ENCODE measurements at places on chromosomes 7 and 10.

DNA sequence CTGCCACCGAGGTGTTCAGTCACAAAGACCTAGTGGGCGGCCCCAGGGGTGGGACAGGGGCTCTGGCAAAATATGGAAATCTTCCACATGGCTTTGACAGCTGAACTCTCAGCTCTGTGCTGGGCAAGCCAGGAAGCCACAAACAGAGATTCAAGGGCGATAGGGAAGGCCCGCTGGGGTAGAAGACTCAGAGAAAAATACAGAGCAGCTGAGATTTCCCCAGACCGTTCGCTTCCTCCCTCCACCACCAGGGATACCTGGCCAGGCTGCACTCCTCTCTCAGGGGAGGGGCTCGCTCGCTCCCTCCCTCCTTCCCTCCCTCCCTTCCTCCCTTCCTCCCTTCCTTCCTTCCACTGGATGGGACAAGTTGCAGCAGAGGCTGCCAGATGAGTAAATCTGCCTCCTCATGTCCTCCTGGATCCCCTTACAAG, 260.5 kb downstream of the PRPF18 start:
- no peak for DNase-seq

GRCh38 chr7:134619627-134620331, 26.9 kb upstream of the BPGM start:
- no peak for DNase-seq

GRCh38 chr7:44191171-44191570, 1.9 kb upstream of the GCK start:
- no peak for DNase-seq

DNA sequence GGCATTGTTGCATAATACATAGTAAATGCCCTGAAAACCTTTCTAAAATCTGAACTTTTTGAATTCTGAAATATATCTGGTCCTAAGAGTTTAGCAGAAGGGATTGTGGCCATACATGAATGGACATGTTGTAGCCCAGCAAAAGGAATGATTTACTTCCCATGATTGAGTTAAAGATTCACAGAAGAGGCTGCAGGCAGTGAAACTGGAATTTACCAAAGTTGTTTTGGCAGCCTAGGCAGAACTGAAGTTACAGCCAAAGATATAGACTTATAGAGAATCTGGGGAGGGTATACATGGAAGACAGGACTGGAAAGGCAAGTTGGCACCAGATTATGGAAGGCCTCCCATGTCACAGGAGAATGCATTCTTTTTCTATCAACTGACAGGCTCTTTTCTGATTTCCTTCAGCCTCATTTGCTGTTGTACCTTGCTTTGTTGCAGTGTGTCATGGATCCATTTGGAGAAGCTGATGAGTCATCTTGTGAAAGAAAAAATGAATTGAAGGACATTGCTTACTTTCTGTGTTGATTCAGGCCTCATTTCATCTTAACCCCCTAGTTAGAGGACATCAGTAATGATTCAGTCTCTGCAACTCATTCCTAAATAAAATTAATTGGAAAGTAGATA, 356.2 kb upstream of the LRGUK start:
- no peak for DNase-seq

GRCh38 chr7:38303866-38304265, 30.4 kb upstream of the TARP start:
- DNase-seq, result no peak

GRCh38 chr10:11725912-11726311, 16.3 kb upstream of the ECHDC3 start:
- DNase-seq, result no peak

DNA sequence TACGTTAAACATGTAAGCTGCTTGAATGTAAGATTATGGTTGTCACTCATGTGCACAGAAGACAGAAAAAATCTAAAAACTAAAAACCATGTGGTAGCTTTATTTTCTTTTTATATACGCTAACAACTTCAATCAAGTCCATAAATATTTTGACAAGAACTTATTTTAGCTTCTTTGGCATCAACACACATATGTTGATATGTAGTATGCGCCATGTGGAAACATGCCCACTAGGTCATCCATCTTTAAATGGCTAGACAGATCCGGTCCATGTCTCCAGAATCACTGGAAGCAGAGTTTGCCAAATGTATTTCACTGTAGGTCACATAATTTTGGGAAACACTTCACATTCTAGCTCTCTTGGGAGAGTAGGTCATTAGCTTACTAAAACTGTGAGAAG, 261.5 kb upstream of the IMMP2L start:
- no peak for DNase-seq

DNA sequence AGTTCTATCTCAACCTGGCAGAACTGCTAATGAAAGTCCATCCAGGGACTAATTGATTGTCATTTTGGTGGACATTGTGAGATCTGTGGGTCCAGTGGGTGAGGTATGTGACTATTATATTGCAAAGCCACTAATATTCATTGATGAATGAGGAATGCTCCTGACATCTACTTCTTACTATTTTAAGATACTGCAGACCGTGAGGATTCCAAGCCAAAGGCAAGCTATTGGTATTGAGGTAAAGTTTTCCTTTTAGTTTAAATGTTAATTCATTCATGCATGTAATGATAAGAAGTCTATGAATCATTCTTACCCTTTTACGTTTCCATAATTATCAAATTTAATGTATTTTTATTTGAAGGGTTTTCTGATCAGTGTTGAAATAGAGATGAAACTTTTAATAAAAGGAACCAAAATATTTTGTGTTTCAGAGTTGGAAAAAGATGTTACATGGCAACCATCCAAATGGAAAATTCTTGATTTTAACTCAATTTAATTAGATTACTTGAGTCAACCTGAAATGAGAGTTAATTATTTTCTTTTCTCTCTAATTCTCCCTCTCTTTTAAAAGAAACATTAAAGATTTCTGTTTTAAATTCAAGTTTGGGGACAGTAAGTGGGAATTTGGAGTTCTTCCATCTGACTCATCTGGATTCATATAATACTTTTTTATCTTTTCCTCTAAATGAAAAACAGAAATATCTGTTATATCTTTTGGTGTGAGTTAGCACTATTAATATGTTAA, 39.6 kb downstream of the NUP205 start:
- DNase-seq, result no peak

- DNase-seq, result no peak
Observed at GRCh38 chr7:36827726-36828703, 103.7 kb upstream of the AOAH start.

- peak; percentile 92 for DNase-seq
Observed at GRCh38 chr10:71860243-71861029, 9.4 kb upstream of the PSAP start.

- DNase-seq, result no peak
Observed at GRCh38 chr10:4678951-4679671, 146.9 kb upstream of the AKR1E2 start.

DNA sequence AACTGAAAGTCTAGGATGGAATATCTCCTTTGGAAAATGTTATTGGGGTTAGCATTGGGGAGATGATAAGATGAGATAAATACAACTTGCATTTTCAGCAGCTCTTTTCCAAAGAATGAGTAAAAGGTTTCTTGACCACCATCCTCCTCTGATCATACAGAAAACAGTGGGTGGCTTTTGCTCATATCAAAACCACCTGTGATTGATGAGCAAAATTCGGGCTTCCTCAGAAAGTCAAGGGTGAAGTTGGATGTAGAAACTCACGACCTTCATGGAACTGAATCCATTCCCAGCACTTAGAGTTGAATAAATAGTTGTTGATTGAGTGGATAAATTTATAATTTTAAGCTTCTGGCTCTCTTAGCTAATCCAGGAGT, 158.4 kb downstream of the DNAJB6 start:
- DNase-seq, result no peak

DNA sequence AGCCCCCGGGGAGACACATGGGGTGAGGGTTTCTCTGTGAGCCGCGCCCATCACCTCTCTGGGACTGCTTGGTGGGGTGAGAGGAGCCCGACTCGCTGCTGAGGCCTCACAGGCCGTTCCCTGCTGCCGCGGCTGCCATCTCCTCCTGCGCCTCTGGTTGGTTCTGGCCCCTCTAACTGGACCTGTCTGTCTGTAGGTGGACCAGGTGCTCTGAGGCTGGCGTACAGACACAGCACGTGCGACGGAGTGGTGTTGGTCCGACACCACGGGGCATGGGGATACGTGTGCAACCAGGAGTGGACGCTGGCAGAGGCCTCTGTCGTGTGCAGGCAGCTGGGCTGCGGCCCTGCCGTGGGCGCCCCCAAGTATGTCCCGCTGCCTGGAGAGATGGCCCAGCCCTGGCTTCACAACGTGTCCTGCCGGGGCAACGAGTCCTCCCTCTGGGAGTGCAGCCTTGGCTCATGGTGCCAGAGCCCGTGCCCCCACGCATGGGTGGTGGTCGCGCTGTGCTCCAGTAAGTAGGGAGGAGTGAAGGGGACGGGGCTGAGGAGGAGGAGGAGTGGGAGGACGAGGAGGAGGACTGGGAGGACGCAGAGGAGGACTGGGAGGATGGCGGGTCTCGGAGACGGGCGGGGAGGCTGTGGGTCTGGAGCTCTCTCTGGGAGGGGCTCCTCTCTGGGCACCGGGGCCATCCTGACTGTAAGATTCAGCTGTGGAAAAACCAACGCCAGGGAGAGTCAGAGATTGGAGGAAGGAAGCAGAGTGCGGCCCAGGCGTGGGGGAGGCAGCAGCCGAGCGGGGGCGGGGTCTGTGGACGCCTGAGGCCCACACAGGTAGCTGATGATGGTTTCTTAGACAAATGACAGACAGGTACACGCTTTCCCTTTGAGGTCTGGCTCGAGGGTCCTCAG, 2.6 kb downstream of the SCART1 start:
- DNase-seq, result no peak

GRCh38 chr7:80659120-80660055, 20.9 kb downstream of the CD36 start:
- DNase-seq, result no peak

- DNase-seq, result no peak
Observed at GRCh38 chr10:96910488-96911395, 78.6 kb downstream of the LCOR start.

DNA sequence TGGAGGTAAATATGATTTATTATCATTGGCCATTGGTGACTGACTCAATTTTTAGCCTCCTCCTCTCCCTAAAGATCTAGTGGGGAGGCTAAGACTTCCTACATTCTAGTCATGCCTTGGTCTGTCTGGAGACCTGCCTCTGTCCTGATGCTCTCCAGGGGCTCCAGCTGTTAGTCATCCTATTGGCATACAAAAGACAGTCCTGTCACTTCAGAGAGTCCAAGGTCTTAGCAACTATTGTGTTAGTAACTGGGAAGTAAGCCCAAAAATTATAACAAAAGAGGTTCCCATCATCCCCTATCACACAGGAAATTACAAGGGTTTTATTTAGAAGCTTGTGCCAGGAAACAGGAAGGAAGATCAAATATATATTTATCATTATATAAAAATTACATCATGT, 400.6 kb upstream of the VSTM2A start:
- DNase-seq, result no peak

DNA sequence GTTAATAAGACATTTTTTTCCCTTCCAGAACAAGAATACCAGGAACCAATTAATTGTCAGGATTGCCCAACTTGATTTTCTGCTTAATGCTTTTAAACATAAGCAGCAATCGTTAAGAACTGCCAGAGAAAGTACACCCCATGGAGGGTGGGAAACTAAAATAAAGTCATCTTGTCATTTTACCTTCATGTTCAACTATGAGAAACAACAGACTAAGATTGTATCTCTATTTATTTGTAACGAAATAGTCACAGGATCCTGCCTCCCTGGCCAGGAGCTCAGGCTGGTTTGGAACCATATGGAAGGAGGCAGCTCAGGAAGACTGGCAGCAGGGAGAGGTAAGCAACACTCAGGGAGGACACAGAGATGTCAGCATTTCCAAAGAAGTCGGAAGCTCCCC, 129.6 kb downstream of the TNS3 start:
- DNase-seq, result no peak

DNA sequence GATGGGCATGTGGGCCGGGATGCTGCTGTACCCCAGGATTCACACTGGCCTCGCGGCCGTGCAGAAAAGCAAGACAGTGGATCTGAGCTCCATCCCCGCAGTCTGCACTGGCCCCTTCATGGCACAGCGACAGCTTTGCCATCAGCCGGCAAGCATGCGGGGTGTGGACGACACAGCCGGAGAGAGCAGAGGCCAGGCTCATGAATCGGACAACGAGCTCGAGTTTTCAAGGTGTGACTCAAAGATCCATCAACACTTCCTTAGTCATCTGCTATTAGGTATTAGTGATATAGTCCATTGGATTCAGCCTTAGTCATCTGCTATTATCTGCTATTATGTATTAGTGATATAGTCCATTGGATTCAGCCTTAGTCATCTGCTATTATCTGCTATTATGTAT, 254.7 kb downstream of the KLF6 start:
- no peak for DNase-seq

GRCh38 chr7:157077986-157078644, 60.6 kb upstream of the UBE3C start:
- no peak for DNase-seq

DNA sequence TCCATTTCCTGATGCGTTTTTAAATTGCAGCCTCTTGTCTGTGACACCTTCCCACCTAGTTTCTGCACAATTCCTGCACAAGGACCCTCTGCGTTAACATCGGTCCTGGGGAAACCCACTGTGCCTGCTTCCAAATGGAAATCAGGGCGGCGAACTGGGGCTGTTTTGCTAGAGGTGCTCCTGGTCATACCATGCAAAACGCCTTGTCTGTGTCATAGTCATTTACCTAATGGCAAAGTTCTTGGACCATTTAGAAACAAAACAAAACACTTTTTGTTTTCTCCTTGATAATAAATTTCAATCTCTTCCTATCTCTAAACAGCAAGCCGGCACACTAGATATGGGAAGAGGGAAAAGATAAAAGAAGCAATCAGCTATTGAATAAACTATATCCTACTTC, 206.9 kb upstream of the KLF14 start:
- no peak for DNase-seq

DNA sequence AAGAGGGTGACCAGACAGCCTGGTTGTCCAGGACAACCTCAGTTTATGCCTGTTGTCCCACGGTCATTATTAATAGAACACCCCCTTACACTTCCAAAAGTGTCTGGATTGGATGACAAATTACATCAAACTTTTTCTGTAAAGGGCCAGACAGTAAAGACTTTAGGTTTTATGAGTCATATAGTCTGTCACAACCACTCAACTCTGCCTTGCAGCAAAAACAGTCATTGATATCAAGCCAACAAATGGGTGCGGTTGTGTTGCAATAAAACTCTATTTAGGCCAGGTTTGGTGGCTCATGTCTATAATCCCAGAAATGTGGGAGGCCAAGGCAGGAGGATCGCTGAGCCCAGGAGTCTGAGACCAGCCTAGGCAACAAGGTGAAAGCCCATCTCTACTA, 66.7 kb upstream of the ATP6V0A4 start:
- DNase-seq, result no peak
